ENCODE measurements at places on chromosomes 5 and 9. TPM values are rescaled to one million over a fixed set of nuclear protein-coding genes. Genes with fewer than 3 reads are reported as not detected.

DNA sequence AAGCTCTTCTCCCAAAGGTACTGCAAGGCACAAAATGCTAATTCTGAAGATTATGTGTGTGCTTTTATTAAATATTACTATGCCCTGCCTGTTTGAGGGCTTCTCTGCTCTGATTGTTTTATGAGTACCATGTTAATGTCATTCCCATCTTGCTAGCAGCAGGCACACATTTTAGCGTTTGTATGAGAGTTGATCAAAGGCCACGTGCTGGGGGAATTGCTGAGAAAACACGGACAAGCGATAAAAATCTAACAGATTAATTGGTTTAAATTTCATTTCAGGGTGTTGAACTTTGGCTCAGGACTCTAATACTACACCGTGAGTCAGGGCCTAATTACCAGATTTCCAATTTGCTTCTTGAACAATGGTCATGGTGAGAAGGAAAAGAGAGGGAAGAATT lies 298.4 kb downstream of the EBF1 start:
- no peak for DNase-seq

DNA sequence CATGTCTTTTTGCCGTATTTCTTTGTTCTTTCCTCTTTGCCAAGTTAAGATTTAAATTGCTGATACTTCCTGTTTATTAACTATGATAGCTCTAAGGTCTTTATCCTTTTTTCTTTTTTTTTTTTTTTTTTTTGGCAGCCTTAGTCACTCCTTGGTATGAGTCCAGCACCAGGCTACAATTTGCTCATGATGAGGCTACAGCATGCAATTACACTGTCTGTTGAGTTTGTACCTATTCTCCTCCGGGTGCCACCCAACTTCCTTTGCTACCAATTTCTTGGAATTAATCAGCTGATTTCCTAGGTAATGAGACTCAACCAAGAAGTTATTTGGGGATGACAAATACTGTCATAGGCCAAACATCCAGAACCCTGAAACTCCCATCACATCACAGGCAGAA lies 25.5 kb downstream of the ACTL7B start:
- no peak for DNase-seq

The ZNF367 gene
- total RNA-seq, result 10.8 TPM

The PITX1 gene
- 0.14 TPM for total RNA-seq
